ENCODE measurements at places on chromosomes 5 and 9. TPM values are rescaled to one million over a fixed set of nuclear protein-coding genes. Genes with fewer than 3 reads are reported as not detected.

DNA sequence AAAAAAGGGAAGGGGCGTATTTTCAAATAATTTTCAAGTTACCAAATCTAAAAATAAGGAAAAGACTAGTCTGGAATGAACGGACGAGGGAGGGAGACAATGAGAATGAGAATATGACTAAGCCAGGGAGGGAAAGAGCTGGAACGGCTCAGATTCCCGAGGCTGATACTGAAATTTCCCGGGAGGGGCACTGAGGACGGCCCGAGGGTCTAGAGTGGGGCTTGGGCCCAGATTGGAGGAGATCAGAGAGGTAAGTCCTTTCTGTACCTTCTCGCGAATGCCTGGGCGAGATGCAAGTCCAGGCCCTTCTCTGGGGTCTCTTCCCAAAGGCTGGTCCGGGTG, 3.4 kb upstream of the CCIN start:
- DNase-seq, result no peak

The HAPLN1 gene
- not detected for total RNA-seq

- DNase-seq, result no peak
Measured at GRCh38 chr9:129900263-129901027, 65.2 kb downstream of the USP20 start.

The MARCHF11 gene
- total RNA-seq, result not detected

The SPATA31D4 gene
- total RNA-seq, result not detected

The FOXI1 gene
- 0.25 TPM for total RNA-seq

All from natural killer cell treated with Interleukin-12 subunit alpha and Interleukin-12 subunit beta and Interleukin-15 and Interleukin-18, amount 100 ng/mL, for 72 hours (primary cell).